ENCODE measurements at places on chromosomes 2 and 18. TPM values are rescaled to one million over a fixed set of nuclear protein-coding genes. Genes with fewer than 3 reads are reported as not detected.

The DOK6 gene
- under 0.01 TPM for total RNA-seq

The PRPF40A gene
- 67.5 TPM for total RNA-seq

The PRKAG3 gene
- total RNA-seq, result not detected

The FOSL2 gene
- 32.7 TPM for total RNA-seq

The GPR39 gene
- total RNA-seq, result 0.31 TPM

The GRB14 gene
- 0.32 TPM for total RNA-seq

The TRABD2A gene
- 0.38 TPM for total RNA-seq

The SERPINB2 gene
- total RNA-seq, result 0.16 TPM

The AAMP gene
- 132 TPM for total RNA-seq

The DNAJC5G gene
- total RNA-seq, result 0.16 TPM

Data from bladder microvascular endothelial cell (primary cell).